ENCODE measurements at places on chromosomes 5 and 9. TPM values are rescaled to one million over a fixed set of nuclear protein-coding genes. Genes with fewer than 3 reads are reported as not detected.

The HRCT1 gene
- 7.8 TPM for total RNA-seq

The WWC1 gene
- 2.1 TPM for total RNA-seq

The IL33 gene
- not detected for total RNA-seq

DNA sequence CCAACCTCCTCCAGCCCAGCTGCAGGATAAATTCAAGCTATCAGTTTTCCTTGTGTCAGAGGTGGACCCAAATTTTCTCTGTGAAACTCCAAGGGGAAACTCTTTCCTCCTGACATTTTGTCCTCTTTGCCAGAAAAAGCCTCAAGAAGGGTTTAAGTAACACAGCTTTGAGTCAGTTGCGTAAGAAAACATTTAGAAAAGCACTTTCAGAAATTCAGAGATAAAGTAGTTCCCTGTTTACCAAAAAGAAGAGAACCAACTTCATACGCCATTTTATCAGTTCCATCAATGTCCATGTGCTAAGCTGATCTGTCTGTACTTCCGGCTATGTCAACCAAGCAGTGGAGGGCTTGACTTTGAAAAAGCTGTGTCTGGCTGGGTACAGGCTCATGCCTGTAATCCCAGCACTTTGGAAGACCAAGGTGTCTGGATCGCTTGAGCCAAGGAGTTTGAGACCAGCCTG lies 19.9 kb upstream of the SUSD1 start:
- DNase-seq, result no peak
- H3K27me3 ChIP-seq, result no peaks in the 10 kb centered on the region
- H3K4me1 ChIP-seq, result peaks cover 19% of the 10 kb centered on the region
- H3K36me3 ChIP-seq, result peaks cover 7% of the 10 kb centered on the region
- no peak overlapping the region for H3K4me3 ChIP-seq
- H3K27ac ChIP-seq, result peak overlapping the region; percentile 68

- no peak overlapping the region for H3K4me3 ChIP-seq
- peaks cover 37% of the 10 kb centered on the region for H3K4me1 ChIP-seq
- no peaks in the 10 kb centered on the region for H3K36me3 ChIP-seq
- H3K27ac ChIP-seq, result no peak overlapping the region
Measured at GRCh38 chr9:113775749-113776148, 100.4 kb upstream of the ZNF618 start.

DNA sequence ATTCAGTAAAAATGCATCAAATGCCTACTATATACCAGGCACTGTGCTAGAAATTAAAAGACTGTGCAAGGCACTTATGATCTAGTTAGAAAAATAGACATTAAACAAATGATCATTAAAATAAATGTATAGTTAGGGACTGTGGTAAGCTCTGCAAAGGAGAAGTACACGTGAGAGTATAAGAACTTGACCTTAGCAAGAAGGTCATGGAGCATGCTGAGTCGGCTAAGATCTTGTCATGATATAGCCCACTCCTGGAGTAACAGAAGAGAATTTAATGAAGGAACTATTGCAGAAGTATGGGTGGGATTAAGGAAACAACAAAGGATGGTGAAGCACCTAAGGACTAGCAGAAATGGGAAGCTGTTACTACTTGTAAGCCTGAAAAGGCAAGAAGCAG lies 23.5 kb upstream of the SAP30L start:
- no peak overlapping the region for H3K27ac ChIP-seq
- H3K27me3 ChIP-seq, result no peaks in the 10 kb centered on the region
- H3K4me1 ChIP-seq, result no peaks in the 10 kb centered on the region
- no peak overlapping the region for H3K4me3 ChIP-seq
- H3K36me3 ChIP-seq, result peaks cover 16% of the 10 kb centered on the region

DNA sequence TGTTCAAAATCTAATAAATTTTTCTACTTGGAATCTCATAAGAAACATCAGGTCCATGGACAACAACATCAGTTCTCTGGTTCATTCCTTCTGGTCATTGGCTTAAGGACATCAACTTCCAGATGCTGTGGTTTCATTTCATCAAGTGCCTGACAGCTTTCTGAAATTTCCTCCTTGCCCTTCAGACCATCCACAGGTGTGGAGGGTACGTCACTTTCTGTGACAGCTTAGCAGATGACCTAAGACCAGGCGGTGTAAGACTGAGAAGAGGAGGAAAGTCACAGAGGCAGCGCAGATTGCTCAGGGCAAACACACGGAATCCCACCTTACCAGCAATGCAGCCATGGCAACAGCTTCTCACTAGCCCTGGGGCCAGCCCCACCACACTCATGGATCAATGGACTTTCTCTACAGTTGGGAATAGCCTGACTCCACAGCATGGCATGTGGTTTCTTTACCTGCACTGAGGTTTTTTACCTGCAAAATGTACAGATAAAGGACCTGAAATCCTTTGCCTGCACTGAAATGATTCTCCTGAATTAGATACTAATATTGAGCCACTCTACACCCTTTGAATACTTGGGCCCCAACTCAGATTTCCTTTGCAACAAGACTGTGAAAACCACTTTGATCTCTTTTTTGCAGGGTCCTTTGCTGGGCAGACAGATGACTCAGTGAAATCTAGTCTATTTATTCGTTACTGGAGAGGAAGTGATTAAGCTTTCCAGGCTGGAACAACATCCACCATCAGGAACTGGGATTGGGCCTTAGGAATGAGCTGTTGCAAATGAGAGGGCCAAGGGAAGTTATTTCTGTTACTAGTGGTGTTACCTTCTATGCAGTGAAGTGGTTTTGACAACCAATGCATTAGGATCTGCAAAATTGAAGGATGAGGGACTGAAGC lies 26.9 kb downstream of the TICAM2 start:
- peaks cover 5% of the 10 kb centered on the region for H3K36me3 ChIP-seq
- no peak for DNase-seq
- no peaks in the 10 kb centered on the region for H3K27me3 ChIP-seq
- no peak overlapping the region for H3K4me3 ChIP-seq

- no peak for DNase-seq
- no peak overlapping the region for H3K27ac ChIP-seq
Measured at GRCh38 chr9:111483439-111483857, 735 bp downstream of the ECPAS start.

- peaks cover 4% of the 10 kb centered on the region for H3K27me3 ChIP-seq
- H3K27ac ChIP-seq, result no peak overlapping the region
- H3K4me1 ChIP-seq, result no peaks in the 10 kb centered on the region
- DNase-seq, result no peak
- no peaks in the 10 kb centered on the region for H3K36me3 ChIP-seq
Measured at GRCh38 chr9:20582150-20582549, 40.1 kb downstream of the MLLT3 start.

DNA sequence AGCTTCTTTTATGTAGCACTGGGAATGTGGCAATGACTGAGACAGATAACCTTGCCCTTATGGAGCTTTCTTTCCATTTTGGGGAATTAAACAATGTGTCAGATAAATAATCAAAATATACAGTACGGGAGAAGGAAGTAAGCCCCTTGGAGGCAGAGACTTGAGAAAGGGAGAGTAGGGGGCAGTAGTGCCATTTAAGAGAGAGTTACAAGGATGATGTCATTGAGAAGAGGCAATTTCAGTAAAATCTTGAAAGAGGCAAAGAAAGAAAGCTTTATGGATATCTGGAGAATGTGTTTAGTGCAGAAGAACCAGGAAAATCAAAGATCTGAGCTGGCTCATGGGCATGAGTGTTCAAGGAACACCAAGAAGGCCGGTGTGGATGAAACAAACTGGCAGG lies 77.3 kb downstream of the KCTD16 start:
- H3K4me1 ChIP-seq, result no peaks in the 10 kb centered on the region
- H3K27me3 ChIP-seq, result peaks cover 5% of the 10 kb centered on the region
- no peak for DNase-seq
- H3K4me3 ChIP-seq, result no peak overlapping the region
- no peaks in the 10 kb centered on the region for H3K36me3 ChIP-seq

GRCh38 chr9:94150890-94151650 lies 66.8 kb downstream of the PTPDC1 start:
- peaks cover 22% of the 10 kb centered on the region for H3K4me1 ChIP-seq
- H3K36me3 ChIP-seq, result no peaks in the 10 kb centered on the region
- H3K27me3 ChIP-seq, result no peaks in the 10 kb centered on the region
- H3K4me3 ChIP-seq, result no peak overlapping the region

GRCh38 chr5:431001-431710 lies 11.8 kb upstream of the EXOC3 start:
- peak; percentile 86 for DNase-seq
- no peak overlapping the region for H3K4me3 ChIP-seq
- H3K36me3 ChIP-seq, result peaks cover 9% of the 10 kb centered on the region
- H3K27me3 ChIP-seq, result no peaks in the 10 kb centered on the region

GRCh38 chr9:76537150-76537646 lies 78.2 kb downstream of the GCNT1 start:
- no peaks in the 10 kb centered on the region for H3K27me3 ChIP-seq
- peak overlapping the region; percentile 57 for H3K27ac ChIP-seq
- no peak for DNase-seq
- H3K4me3 ChIP-seq, result no peak overlapping the region
- peaks cover 54% of the 10 kb centered on the region for H3K4me1 ChIP-seq

GRCh38 chr9:91515074-91515687 lies 91.5 kb upstream of the NFIL3 start:
- no peaks in the 10 kb centered on the region for H3K27me3 ChIP-seq
- peak overlapping the region; percentile 83 for H3K27ac ChIP-seq
- H3K36me3 ChIP-seq, result peaks cover 6% of the 10 kb centered on the region
- no peak for DNase-seq
